ENCODE measurements at places on chromosomes 3 and 15. TPM values are rescaled to one million over a fixed set of nuclear protein-coding genes. Genes with fewer than 3 reads are reported as not detected.

EFHB gene
- 1.3 TPM for total RNA-seq

DNA sequence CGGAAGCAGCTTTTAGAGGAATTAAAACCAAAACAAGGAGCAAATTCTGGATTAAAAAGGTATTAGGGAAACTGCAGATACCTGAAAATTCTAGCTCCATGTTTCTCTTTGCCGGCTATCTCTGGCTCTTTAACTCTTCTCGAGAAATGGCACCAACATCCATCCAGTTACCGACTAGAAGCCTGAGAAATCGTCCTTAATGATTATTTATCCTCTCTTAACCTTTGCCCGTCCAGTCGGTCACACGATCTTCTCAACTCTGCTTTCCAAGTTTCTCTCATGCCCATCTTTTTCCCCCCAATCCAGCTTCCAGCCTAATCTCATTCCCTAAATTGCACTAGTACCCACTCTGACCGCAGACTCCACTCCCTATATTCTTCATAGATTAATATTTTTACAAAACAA is 596 bp upstream of the SGO1 start:
- DNase-seq = no peak

TRH gene
- total RNA-seq = not detected

- no peak for DNase-seq
These were observed 52.4 kb downstream of the EIF4E3 start for GRCh38 chr3:71672807-71673206.

KNG1 gene
- total RNA-seq = not detected

CXCR6 gene
- 5.9 TPM for total RNA-seq

LYZL4 gene
- not detected for total RNA-seq

GRCh38 chr3:154818676-154819255 is 261.4 kb upstream of the MME start:
- no peak for DNase-seq

DNA sequence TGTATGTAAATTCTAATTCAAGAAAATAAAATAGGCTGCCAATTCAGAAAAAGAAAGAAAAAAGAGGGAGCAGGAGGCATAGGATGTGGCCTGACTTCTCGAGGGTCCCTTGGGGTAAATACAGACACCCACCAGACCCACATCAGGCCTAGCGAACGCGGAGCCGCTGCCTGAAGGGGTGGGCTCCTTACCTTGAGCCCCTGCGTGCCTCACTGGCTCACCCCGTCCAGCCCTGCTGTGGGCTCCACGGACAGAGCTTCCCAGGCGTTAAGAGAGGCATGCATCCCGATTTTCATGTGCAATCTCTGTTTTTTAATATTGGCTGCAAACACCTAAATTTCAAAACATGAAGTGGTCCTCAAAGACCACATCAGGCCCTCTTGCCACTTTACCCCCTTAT is 257.8 kb downstream of the PLCL2 start:
- no peak for DNase-seq

GOLGA6L10 gene
- total RNA-seq = 0.96 TPM

DNA sequence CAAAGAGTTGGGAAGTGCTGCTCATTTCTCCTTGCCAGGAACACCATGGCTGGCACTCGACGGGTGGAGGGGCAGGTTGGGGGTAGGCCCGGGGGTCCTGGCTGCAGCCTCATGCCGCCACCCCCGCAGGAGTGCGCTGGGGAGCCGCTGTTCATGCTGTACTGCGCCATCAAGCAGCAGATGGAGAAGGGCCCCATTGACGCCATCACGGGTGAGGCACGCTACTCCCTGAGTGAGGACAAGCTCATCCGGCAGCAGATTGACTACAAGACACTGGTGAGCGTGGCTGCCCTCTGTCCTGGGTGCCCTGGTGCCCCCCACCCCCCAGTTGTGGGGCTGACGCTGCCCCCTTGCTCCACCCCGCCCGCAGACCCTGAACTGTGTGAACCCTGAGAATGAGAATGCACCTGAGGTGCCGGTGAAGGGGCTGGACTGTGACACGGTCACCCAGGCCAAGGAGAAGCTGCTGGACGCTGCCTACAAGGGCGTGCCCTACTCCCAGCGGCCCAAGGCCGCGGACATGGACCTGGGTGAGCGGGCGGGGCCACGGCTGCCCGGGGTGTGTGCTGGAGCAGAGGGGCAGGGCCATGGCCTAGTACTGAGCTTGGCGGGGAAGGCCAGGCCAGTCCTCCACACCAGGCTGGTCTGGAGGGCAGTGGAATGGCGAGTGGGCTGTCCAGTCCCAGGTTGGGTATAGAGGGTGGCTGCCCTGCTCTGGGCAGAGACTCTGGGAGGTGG is 45.1 kb downstream of the PLXNA1 start:
- DNase-seq = no peak

DNA sequence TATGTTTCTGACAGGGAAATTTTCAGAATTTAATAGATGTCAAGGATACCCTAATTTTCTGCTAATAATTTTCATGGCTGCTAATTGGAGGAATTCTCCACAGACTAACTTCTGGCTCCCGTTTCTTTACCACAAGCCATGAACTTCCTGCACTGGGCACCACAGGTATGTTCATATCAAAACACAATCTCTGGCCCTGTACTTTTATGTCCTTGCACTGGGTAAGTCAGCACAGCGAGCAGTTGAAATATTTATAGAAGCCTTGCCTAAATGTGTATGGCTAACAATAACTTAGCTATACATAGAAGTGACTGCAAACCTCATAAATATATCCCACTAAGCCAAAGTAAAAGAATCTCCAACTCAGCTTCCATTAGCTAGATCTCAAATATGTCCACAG is 246.9 kb downstream of the ZIC1 start:
- DNase-seq = no peak

PXYLP1 gene
- 6.6 TPM for total RNA-seq
